Caco-2 (cell line): ENCODE measurements at places on chromosomes 2 and 18.

- no peak for DNase-seq
These were observed 93.9 kb upstream of the RPE start for GRCh38 chr2:209908511-209908910.

DNA sequence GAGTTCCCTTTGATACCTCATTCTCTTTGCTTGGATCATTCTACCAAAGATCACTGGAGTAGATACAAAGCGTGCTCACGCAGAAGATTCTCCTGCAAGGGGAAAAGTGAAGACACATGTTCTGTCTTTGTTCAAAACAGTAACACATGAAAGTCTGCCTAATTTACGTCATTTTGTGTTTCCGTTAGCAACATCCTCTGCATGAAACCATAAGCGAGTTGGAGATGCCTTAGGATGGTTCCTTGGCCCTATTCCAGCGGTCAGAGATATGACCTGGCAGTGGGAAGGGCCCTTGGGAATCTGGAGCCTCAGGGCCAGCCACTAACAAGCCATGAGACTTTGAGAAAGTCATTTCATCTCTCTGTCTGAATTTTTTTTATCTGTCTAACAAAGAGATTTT lies 180.9 kb upstream of the TWIST2 start:
- DNase-seq = no peak

DNA sequence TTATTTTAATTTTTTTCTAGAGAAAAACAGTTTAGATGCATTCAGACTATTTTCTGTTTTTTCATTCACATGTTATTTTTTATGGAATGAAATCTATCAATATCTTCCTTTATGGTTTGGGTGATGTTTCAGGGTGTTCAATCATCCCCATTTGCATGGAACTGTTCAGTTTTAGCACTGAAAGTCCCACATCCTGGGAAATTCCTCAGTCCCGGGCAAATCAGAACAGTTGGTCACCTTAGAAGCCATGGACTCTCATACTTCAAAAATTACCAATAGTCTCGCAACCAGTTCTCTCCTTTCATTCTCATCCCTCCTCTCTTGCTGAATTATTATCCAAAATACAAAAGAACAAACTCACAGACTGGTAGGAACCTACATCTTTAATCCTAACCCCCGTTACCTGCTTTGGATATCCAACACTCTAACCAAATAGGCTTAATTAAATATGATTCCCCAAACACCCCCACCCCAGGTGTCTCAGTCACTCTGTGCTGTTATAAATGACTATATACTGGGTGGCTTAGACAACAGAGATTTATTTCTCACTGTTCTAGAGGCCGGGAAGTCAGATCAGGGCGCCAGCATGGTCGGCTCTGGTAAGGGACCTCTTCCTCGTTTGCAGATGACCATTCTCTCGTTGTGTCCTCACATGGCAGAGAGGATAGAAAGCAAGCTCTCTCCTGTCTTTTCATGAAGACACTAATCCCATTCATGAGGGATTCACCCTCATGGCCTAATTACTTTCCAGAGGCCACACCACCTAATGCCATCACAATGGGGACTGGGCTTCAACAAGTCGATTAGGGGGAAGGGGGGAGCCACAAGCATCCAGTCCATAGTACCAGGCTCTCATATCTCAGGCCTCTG lies 57.7 kb upstream of the SLC1A4 start:
- DNase-seq = no peak

GRCh38 chr2:44055664-44056063 lies 59.9 kb upstream of the LRPPRC start:
- DNase-seq = no peak

- DNase-seq = no peak
These were observed 151.3 kb upstream of the APCDD1 start for GRCh38 chr18:10303171-10303570.

DNA sequence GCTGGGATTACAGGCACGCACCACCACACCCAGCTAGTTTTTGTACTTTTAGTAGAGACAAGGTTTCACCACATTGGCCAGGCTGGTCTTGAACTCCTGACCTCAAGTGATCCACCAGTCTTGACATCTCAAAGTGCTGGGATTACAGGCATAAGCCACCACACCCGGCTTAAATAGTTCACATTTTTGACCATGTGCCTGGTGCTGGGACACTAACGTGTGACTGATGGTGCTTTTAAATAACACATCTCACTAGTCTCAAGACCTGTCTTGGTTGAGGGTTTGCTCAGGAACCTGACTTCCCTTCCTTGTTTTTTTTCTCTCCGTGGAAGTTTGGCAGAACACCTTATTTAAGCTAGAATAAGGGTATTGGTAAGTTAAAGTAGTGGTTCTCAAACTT lies 8.5 kb downstream of the FMNL2 start:
- DNase-seq = no peak

DNA sequence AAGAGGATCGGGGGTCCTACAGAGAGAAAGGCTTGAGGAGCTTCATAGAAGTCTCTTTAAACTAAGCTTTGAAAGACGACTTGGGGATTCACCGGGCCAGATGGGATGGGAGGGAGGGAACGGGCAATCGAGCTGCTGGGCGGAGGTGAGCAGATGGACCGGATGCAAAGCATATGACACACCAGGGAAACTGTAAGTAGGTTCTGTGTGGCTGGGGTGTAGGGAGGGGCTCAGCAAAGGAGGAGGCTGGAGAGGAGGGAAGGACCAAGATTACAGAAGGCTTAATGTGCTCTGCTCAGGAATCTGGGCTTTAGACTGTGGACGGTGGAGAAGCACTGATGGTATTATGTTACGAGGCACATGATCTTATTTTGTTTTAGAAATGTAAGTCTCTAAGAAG lies 131.5 kb downstream of the MAIP1 start:
- DNase-seq = peak; percentile 15

DNA sequence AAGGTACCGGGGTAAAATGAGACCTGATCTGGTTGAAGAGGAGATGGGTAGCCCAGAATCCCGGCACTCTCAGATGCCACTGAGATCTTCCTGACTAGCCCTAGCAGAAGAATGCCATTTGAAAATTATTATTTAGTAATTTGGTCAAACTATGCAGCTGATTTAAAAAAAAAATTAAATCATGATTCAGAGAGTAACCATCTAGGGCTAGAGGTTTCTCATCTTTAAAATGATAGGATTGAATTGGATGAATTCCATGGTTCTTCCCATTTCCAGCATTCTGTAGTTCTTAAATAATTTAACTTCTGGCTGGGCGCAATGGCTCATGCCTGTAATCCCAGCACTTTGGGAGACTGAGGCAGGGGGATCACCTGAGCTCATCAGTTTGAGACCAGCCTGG lies 106.1 kb downstream of the MYO1B start:
- DNase-seq = no peak

- DNase-seq = no peak
These were observed 4.3 kb downstream of the SRBD1 start for GRCh38 chr2:45606796-45607195.

GRCh38 chr18:8949206-8949605 lies 153.3 kb upstream of the NDUFV2 start:
- no peak for DNase-seq

- no peak for DNase-seq
These were observed 8.1 kb upstream of the ATRAID start for GRCh38 chr2:27203741-27204140.
